Stimulated activated CD4-positive, alpha-beta T cell treated with anti-CD3 and anti-CD28 coated beads, Interleukin-1b, Interleukin-23, amount 100 ng/mL, for 1 hour (primary cell): ENCODE measurements at places on chromosomes 1 and 21.

GRCh38 chr1:34367954-34368353 lies 191.2 kb downstream of the C1orf94 start:
- DNase-seq, result no peak

DNA sequence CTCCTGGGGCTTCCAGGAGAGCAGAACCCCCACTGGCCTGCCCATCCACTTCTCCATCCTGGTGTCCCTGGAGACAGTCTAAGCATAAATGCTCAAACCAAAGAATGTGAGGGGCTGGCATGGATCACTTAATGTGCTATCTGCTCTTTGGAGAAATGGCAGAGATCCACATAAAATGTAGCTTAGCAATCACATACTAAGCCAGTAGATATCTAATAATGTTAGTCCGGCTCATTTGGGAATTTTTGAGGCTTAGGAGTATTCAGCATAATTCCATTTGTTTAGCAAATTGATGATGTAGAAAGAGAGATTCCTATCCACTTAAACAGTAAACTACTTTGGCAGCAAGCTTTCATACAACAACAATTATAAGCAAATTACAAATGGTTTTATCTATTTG lies 90.7 kb downstream of the TENT5C start:
- no peak for DNase-seq

DNA sequence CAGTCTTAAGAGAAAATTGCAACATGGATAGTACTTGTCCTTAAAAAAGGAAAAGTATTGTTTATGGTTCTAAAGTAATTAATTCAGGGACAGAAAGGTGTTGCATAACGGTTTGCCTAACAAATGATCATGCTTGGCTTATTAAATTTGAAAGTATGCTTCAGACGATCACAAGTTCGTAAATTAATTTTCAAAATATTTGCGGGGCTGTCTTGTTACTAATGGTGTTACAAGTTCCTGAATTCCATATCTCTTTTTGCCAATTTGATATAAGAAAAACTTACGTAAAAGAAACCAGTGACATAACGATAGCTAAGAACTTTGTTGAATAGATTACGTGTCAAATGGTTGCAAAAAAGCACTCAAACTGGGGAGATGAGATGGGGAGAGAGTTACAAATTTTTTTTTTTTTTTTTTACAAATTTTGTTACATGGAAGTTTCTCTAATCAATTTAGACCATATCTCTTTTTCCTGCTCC lies 1.3 kb downstream of the AGO3 start:
- DNase-seq, result no peak

DNA sequence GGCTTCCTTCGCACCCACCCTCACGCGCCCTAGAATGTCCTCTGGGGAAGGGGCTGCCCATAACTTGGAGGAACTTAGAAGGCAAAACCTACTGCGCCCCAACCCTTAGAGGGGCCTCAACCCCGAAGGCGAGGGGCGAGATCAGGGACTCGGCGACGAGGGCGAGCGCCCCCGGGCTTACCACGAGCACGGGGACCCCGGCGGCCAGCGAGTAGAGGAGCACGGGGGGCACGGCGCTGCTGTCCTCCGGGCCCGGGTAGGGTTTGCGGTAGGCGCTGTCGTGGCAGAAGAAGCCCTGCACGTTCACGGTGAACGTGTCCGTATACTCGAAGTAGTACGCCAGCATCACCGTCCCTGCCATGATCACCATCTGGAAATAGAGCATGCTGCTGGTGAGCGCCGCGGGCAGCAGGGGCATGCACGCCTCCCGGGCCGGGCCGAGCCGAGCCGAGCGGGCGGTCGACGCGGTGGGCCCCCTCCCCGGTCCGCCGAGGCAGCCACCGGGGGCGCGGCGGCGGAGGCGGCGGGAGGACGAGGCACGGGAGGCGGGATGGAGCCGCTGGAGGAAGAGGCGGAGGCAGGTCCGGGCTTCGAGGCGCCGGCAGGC lies 304 bp downstream of the PLPPR5 start:
- no peak for DNase-seq

DNA sequence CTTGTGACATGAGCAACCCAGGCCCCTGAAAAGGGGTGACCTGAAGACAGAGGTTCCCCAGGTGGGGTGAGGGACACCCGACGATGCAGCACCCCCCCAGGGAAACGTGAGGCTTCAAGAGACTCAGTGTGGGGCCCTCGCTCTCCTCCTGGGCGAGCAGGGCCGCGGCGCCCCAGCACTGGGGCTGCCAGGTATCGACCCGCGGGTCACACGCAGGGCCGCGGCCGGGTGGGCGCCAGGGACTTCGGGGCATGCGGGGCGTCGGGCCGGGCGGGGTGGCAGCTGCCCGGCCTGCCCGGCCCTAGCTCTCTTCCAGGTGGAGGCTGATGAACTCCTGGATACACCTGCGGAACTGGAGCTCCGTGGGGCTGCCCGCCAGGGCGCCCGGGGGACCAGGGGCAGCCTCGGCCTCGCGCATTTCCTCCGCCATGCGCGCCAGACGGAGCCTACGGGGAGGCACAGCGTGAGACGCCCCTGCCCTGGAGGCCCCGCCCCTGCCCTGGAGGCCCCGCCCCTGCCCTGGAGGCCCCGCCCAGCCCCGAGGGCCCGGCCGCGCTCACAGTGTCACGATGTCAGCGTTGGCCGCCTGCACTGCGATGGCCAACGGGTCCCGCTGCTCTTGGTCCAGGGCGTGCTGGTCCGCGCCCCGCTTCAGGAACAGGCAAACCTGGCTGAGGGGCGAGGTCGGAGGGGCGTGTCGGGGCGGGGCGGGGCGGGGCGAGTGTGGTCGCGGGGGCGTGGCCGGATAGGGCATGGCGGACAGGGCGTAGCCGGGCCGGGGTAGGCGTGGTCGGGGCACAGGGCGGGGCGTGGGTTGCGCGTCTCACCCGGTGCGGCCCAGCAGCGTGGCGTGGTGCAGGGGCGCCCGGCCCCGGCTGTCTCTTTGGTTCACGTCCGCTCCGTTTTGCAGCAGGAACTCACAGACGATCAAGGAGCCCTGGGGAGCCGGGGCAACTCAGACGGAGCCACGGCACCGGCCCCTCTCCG lies 13.3 kb downstream of the SCNN1D start:
- DNase-seq, result no peak

GRCh38 chr1:110203021-110203661 lies 7.0 kb upstream of the KCNC4 start:
- DNase-seq, result no peak

GRCh38 chr1:197924516-197925123 lies 7.4 kb downstream of the LHX9 start:
- DNase-seq, result no peak

DNA sequence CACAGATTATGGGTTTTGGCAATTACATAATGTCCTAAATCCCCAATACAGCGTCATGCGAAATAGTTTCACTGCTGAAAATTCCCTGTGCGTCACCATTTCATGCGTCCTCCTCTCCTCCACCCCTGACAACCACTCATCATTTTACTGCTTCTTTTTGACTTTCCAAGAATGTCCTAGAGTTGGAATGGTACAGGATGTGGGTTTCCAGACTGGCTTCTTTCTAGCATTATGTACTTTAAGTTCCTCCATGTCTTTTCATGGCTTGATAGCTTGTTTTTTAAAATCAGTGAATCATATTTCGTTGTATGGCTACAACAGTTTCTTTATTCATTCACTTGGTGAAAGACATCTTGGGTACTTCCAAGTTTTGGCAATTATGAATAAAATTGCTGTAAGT lies 7.4 kb downstream of the NBPF3 start:
- no peak for DNase-seq

GRCh38 chr21:45105906-45106485 lies 31.6 kb downstream of the ADARB1 start:
- no peak for DNase-seq

GRCh38 chr1:61079296-61079897 lies 3.0 kb upstream of the NFIA start:
- no peak for DNase-seq

GRCh38 chr1:57473448-57473847 lies 49.6 kb upstream of the DAB1 start:
- DNase-seq, result no peak

GRCh38 chr1:12078938-12079861 lies 16.1 kb downstream of the TNFRSF8 start:
- DNase-seq, result no peak

- DNase-seq, result no peak
These were observed 19.1 kb upstream of the HMGCS2 start for GRCh38 chr1:119787776-119788175.

DNA sequence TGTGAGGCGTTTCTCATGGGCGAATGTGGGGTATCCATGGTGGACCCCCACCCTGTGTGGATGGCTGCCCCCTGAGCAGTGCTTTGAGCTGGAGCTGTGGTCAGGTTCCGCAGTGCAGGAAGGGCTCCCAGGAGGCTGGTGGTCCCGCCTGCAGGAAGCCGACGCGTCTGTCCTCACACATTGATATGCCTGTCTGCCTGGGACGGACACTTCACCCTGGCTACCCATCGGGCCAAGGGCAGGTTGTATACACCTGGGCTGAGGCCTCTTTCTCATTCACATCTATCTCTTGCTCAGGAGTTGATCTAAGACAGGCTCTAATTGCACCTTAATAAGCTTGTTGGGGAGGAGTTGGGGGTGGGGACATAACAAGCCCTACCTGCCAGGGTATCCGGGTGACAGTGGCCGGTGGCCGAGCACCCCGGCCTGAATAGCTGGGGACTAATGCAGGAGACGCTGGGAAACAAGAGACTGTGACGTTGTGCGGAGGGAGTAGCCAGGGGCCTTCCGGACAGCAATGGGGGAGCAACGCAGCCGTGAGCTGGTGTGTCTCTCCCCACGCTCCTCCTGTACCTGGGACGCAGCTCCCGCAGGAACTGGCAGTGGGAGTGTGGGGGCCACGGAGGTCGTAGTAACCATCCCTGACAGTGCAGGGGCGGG lies 21.7 kb downstream of the PDXK start:
- DNase-seq, result no peak

GRCh38 chr1:14803002-14803789 lies 204.7 kb downstream of the KAZN start:
- no peak for DNase-seq

- DNase-seq, result no peak
These were observed 44.0 kb upstream of the FMO2 start for GRCh38 chr1:171140956-171141687.

- DNase-seq, result peak; percentile 13
These were observed 631 bp downstream of the LRIF1 start for GRCh38 chr1:110962892-110963690.

DNA sequence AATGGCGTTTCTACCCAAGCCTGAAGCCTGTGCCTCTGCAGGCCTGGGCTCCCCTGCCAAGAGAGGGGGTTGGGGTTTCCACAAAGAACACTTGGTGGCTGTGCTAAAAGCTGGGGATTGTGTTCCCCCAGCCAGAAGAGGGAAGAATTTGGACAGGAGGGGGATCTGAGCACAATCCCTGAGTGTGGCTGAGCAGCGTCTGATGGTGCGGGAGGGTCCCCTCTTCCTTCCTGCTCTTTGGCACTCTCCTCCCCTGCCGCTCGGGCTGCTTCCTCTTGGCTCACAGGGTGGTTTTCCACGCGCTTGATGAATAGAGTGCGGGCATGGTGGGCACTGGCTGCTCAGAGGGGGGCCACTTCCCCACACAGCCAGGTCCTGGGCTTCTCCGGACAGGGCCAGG lies 3.7 kb downstream of the GPR37L1 start:
- DNase-seq, result no peak

GRCh38 chr1:167820684-167821355 lies 93.1 kb downstream of the ADCY10 start:
- DNase-seq, result no peak

DNA sequence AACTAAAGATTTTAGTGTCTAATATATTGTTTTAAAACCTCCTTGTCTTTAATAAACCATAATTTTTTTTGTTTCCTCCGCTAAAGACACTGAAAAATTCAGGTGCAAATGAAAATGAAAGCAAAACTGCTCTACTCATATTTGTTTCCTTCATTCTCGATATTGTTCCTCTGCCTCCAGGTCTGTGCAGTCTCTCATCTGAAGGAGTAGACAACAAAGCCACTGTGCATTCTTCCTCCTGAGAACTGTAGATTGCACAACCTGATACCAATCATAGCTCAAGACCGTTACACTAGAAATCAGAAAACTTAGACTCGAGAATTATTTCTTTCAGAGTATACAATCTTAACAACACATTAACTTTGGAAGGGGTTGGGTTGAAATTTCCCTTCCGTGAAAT lies 373.1 kb upstream of the CXADR start:
- no peak for DNase-seq

DNA sequence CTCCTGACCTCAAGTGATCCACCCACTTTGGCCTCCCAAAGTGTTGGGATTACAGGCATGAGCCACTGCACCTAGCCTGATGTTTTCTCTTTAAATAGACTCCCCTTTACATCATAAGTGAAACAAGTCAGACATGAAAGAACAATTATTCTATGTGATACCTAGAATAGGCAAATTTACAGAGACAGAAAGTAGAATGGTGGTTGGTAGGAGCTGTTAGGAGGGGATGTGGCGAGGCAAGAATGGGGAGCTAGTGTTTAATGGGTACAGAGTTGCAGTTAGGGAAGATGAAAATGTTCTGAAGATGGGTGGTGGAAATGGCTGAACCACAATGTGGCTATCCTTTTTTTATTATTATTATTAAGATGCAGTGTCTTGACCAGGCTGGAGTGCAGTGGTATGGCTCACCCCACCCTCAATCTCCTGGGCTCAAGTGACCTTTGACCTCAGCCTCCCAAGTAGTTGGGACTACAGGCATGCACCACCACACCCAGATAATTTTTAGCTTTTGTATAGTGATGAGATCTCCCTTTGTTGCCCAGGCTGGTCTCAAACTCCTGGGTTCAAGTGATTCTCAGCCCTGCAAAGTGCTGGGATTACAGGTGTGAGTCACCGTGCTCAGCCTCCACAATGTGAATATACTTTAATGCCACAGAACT lies 28.4 kb downstream of the ELF3 start:
- no peak for DNase-seq
